ENCODE measurements at places on chromosomes 5 and 9.

GRCh38 chr5:44535621-44536020 is 146.4 kb upstream of the FGF10 start:
- DNase-seq, result no peak

GRCh38 chr9:137967280-137967953 is 89.8 kb downstream of the CACNA1B start:
- no peak for DNase-seq

GRCh38 chr9:116322521-116322920 is 168.9 kb downstream of the PAPPA start:
- no peak for DNase-seq

- no peak for DNase-seq
Observed at GRCh38 chr9:20394969-20395368, 227.3 kb downstream of the MLLT3 start.

DNA sequence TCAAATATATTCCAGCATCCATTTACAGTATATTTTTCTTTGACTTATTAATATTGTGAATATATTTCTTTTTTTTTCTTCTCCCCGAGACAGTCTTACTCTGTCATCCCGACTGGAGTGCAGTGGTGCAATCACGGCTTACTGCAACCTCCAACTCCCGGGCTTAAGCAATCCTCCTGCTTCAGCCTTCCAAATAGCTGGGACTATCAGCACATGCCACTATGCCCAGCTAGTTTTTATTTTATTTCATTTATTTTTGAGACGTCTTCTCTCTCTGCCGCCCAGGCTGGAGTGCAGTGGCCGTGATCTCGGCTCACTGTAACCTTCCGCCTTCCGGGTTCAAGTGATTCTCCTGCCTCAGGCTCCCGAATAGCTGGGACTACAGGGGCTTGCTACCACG is 7.4 kb upstream of the GLIPR2 start:
- no peak for DNase-seq

DNA sequence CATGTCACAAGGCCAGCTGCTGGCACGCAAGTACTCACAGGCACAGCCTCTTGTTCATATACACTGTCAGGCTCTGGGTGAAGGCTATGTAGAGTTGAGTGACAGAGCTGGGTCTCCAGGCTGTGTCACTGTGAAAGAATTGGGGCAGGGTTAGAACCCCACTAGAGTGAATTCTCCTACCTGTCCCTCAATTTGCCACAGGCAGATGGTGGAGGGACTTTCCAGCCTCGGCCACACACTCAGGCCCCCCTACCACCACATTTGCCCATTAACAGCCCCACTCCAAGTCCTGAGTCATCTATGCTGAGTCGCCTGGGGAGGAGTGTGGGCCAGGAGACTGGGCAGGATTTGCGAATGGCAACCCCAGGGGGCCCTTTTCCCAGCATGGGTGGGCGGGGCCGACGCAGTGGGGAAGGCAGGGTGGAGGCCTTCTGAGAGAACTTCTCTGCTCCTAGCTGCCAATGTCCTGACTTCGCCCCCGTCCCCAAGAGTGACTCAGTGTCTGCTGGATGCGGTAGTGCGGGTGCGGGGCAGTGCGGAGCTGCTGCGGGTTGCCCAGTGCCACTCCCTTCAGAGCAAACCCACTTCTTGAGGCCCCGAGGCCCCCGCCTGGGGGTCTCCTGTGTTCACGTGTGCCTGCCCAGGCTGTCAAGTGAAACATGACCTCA is 50.3 kb upstream of the PSD2 start:
- DNase-seq, result no peak

GRCh38 chr5:56447232-56447631 is 214.1 kb upstream of the ANKRD55 start:
- DNase-seq, result no peak

GRCh38 chr9:126165755-126166154 is 160.9 kb upstream of the MVB12B start:
- no peak for DNase-seq

DNA sequence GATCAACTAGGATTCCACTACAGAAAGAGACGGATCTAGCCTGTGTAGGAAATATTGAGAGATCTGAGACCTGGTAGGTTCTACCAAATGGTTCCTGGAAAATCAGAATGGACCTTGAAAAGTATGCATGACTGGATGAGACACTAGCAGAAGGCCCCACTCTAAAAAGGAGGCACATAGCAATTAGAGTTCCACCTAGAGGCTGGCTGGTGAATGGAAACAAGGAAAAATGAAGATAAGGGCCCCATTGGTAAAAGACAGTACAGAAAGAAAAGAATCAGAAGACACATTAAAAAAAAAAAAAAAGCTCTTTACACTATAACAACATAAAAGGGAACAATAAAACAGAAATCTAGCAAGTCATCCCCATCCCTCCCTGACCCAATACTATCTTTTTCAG is 518.5 kb downstream of the NR2F1-AS1 start:
- DNase-seq, result no peak

DNA sequence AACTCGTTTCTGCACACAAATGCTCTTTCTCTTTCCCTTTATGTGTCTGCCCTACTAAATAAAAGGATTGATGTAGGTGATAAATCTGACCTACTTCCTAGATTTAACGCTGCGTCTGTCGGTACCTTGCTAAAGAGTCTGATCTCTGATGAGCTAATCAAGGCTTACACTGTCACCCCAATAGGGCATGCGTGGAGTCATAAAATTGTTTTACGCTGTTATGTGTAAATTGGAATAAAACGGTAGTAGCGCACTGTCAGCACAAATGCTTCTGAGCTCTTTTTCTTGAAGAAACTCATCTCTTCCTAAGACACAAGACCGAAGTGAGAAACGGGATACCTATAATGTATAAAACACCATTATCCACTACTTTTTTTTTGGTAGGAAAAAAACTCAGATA is 2106.3 kb upstream of the WWC1 start:
- no peak for DNase-seq

DNA sequence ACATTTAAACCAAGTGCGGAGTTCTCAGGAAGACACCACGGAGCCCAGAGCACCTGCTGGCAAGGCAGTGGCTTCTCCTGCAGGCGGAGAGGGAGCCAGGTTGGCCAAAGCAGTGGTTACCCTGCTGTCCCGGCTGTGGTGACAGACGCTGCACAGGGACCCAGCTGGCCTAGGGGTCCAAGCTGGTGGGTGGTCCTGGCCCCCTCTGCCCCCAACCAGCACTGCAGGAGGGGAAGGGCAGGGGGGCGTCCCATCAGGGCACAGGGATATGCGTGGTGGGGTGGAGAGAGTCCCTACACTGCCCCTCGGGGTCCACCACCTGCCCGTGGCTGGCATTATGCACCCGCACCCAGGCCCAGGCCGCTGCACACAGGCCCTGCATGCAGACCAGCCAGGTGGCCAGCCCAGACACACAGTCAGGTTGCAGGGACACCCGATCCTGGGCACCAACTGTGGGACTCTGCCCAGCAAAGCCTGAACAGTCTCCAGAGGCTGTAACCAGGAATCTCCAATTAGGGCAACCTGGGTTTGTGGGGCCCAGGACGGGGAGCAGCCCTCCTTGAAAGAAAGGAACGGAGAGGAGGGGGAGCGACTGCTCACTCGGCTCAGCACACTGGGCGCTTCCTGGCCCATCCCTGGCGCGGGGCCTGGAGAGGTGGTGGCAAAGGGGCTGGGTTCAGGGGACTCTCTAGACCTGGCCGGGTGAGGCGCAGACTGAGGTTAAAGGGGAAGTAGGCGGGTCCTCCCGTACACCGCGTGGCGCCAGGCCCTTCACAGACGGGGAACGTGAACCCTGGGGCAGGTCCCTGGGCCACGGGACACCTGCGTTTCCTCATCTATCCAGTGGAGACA is 46.3 kb downstream of the NACC2 start:
- no peak for DNase-seq

GRCh38 chr5:50575740-50576139 is 90.7 kb upstream of the PARP8 start:
- DNase-seq, result no peak

GRCh38 chr9:35349287-35349990 is 140.5 kb upstream of the RUSC2 start:
- no peak for DNase-seq

DNA sequence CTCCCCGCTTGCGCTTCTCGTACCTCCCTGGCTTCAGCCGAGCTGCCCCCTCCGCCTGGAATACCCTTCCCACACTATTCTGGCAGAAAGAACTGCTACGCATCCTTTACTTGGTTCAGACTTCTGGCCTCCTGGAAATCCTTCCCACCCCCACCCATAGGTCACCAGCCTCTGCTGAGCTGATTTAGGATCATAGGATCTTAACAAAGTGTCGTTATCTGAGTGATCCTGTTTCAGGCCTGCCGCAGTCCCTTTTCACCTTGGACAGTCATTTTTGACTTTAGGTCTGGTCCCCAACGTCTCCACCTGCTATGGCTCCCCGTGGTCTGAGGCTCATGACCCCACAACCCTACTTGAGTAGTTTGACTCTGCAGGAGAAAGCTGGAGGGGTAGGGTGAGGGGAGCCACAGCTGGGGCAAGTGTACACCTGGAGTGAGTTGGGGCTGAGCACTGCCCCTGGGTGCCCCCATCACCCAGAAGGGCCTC is 27.3 kb downstream of the EGR1 start:
- no peak for DNase-seq

DNA sequence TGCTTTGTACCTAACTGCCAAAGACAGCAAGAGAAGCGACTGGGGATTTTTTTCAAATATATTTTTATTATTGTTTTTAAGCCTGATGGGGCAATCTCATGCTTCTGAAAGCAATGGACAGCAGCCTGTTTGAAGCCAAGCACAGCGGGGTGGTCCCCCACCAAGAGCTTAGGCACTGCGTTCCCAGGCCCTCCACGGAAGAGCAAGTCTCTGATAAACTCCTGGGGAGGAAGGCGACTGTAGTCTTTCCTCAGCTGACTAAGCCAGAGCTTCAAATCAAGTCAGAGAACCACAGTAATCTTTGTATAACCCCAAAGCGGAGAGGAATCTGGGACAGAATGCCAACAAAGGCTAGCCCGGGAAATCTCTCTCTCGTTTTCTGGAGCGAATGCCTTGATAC is 54.4 kb downstream of the ARSB start:
- DNase-seq, result no peak

Measured in NCI-H1436 treated with DMSO at 0.1 percent for 48 hours (cell line).